ENCODE measurements at places on chromosomes 13 and 19.

DNA sequence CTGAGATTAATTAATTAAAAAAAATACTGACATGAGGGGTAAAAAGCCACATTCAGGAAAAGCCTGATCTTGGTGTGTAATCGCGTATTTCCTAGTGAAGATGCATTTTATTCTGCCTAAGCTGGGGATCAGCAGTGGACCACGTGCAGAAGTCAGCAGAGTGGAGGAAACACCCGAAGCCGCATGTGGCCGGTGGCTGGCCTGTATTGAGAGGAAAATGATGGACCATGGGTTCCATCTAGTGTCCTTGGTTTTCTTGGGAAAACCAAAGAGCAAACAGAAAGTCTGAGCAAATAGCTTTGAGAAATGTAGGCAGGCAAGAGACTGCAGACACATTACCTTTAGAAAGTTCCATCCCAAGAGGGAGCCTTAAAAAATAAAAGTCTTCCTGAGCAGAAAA is 23.7 kb upstream of the SHISA2 start:
- DNase-seq, result no peak

GRCh38 chr19:54551950-54552912 is 21.4 kb upstream of the LILRA2 start:
- DNase-seq, result no peak

DNA sequence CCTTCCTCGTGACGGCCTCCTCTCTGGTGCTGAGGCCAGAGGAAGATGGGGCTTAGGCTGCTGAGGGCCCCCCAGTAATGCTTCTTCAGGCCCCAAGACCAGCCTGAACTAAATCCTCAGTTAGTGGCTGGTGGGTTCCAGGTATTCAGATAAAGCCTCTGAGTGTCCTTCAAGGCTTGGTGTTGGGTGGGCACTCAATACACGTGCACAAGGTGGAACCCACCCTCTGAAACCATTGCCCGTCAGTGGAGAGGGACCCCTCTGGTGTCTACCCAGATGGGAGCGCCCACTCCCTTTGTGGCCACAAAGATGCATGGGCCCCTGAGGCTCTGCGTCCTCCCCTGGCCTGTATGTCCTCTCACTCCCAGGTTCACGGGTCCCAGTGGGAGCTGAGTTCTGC is 79.0 kb downstream of the IER2 start:
- DNase-seq, result no peak

- DNase-seq, result no peak
Measured at GRCh38 chr13:78787190-78787589, 128.2 kb upstream of the OBI1 start.

DNA sequence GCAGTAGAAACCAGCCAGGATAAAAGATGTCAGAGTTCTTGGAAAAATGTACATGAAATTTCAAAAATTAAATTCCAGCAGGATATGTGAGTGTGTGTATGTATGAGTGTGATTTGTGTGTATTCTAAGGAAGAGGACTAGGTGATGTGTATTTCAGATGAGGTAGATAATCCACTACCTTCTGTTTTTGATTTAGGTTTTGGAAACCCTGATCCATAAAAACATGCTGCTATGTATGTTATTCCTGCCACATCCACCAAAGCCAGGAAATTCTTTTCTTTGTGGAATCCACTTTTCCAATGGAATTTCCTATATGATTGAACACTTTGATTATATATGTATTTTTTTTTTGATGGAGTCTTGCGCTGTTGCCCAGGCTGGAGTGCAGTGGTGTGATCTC is 276.9 kb downstream of the UQCRFS1 start:
- DNase-seq, result no peak

DNA sequence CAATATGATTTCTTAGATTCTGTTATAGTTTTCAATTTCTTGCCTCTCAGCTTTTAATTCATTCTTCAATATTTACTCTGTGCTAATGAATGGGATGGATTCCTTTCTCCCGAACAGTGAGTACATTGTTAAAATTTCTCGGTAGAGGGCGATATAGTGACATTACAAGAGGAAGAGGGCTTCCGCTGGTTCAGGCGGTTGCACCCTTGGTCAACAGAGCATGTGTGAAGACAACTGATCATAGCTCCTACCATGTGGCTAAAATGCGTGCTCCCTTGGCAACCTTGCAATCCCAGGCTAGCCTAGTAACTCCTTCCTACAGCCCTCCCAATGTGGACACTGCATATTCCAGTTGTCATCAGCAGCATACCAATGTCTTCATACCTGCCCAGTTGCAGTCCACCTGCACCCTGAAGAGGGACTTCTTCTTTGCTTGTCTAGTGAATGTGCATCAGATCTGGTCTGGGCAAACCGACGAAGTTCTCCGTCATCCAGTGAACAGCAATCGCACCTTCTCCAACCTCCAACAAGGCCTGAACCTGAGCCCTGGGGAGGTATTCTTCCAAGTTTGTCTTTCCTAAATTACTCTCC is 653.0 kb upstream of the GPC6 start:
- DNase-seq, result no peak

- no peak for DNase-seq
Measured at GRCh38 chr13:29379281-29379680, 216.2 kb downstream of the SLC7A1 start.

DNA sequence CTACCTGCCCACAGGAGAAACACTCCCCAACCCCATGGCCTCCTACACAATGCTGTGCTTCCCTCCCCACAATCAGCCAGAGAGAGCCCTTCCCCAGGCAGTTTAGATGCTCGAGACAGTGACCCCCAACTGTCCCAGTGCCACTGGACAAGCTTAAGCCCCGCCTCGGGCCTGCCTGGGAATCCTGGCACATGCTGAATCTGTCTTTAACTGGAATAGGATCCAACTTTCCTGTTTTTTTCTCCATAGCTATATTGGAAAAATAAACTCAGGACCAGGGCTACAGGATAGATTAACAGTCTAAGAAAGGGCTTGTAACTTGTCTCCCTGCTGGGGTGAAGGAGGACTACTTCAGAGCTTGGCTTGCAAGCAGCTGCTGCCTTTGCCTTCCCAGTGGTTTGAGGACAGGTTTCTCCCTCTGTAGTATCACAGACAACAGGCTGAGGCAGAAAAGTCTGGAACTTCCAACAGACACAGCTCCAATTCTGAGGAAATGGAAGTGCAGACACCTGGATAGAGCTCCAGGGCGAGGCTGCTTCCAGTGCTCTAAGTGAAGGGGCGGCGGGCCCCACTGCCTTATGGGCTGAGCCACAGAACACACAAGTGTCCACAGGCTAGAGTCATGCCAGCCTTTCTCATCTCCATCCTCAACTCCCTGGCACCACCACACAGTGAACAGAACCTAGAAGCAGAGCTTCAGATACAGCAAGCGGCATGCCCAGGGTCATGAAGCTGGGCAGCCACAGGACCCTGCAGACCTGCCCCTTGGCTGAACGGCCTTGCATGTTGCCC is 228.3 kb downstream of the TUBA3C start:
- no peak for DNase-seq

GRCh38 chr13:33341861-33342452 is 56.4 kb upstream of the STARD13 start:
- no peak for DNase-seq

GRCh38 chr13:50531917-50532899 is 311.3 kb downstream of the DLEU7 start:
- DNase-seq, result no peak

GRCh38 chr19:18985257-18985656 is 44.2 kb upstream of the HOMER3 start:
- DNase-seq, result no peak

GRCh38 chr13:52010890-52011631 is at the start of gene ATP7B:
ATP7B (minus strand) TSS chr13:52011450; CDS start chr13:52011337, 113 bp downstream.
- peak; percentile 1 for DNase-seq
